ENCODE measurements at places on chromosomes 5 and 9. TPM values are rescaled to one million over a fixed set of nuclear protein-coding genes. Genes with fewer than 3 reads are reported as not detected.

DNA sequence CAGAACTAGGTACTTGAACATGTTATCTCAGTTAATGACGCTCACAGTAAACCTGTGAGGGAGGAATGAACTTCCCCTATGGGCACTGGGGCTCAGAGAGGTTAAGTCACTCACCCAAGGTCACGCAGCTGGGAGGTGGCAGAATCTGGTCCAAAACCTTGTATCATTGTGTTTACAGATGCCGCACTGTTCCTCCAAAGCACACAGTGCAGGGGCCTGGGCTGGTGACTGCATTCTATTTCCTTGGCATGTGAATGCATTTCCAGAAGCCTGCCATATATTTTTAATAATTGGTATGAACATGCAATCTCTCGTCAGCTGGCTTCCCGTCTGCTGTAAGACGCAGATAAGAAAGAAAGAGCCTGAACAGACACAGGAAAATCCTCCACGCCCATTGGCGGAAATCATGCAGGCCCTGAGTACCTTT lies 77.0 kb upstream of the TBC1D2 start:
- peak; percentile 16 for DNase-seq
- no peaks in the 10 kb centered on the region for H3K4me1 ChIP-seq
- H3K27ac ChIP-seq, result no peak overlapping the region
- H3K4me3 ChIP-seq, result no peak overlapping the region

DNA sequence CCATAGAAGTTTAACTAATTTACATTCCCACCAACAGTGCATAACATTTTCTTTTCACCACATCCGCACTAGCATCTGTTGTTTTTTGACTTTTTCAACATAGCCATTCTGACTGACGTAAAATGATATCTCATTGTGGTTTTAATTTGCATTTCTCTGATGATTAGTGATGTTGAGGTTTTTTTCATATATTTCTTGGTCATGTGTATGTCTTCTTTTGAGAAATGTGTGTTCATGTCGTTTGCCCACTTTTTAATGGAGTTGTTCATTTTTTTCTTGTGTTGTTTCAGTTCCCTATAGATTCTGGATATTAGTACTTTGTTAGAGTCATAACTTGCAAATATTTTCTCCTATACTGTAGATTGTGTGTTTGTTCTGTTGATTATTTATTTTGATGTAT lies 163.4 kb downstream of the FER start:
- no peak overlapping the region for H3K4me3 ChIP-seq
- H3K36me3 ChIP-seq, result peaks cover 9% of the 10 kb centered on the region
- no peaks in the 10 kb centered on the region for H3K27me3 ChIP-seq
- no peak overlapping the region for H3K27ac ChIP-seq
- no peak for DNase-seq
- no peaks in the 10 kb centered on the region for H3K4me1 ChIP-seq

DNA sequence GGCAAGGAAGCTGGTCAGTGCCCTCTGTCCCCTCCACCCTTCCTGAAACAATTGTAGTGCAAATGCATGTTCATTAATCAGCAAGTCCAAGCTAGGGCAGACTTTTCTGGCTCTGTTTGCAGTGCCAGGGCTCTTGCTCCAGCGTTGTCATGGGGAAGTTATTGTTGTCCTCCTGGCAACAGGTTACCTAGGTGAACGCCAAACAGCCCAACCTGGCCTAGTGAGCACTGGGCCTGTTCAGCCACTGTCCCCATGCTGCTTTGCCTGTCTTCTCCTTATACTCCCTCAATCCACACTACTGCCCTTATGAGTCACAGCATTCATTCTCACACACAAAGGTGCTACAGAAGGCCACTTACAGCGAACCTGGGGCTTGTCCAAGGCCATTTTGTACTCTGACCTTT lies 34.5 kb upstream of the GLIS3 start:
- no peaks in the 10 kb centered on the region for H3K36me3 ChIP-seq
- no peak overlapping the region for H3K27ac ChIP-seq
- no peak overlapping the region for H3K4me3 ChIP-seq
- H3K27me3 ChIP-seq, result peaks cover 9% of the 10 kb centered on the region
- peaks cover under 1% of the 10 kb centered on the region for H3K4me1 ChIP-seq
- DNase-seq, result no peak

FAM120A gene
- 155 TPM for total RNA-seq

DNA sequence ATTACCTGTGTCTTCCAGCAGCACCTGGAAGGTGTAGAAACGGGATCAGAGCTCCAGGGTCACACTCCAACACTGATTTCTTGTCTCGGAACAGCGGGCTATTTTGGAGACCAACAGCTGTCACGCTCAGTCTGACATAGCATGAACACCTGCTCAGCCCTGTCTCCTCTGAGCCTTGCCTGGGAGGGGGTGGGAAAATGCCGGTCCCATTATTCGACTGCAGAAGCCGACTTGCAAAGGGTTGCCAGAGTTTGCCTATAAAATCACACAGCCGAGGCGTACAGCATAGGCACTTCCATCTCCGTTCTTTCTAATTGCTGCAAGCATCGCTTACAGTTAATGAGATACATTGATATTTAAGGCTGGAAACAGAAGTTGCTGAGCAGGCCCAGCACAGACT lies 300.8 kb upstream of the MSX2 start:
- H3K4me3 ChIP-seq, result no peak overlapping the region
- no peak overlapping the region for H3K27ac ChIP-seq
- peaks cover 5% of the 10 kb centered on the region for H3K4me1 ChIP-seq
- no peak for DNase-seq
- peaks cover 6% of the 10 kb centered on the region for H3K27me3 ChIP-seq

SMIM32 gene
- total RNA-seq, result not detected

All from activated CD8-positive, alpha-beta memory T cell treated with anti-CD3 and anti-CD28 coated beads, Interleukin-2, amount 10 ng/mL, durations not matched to agents 7 days and 5 days (primary cell).